ENCODE measurements at places on chromosomes 11 and 22.

DNA sequence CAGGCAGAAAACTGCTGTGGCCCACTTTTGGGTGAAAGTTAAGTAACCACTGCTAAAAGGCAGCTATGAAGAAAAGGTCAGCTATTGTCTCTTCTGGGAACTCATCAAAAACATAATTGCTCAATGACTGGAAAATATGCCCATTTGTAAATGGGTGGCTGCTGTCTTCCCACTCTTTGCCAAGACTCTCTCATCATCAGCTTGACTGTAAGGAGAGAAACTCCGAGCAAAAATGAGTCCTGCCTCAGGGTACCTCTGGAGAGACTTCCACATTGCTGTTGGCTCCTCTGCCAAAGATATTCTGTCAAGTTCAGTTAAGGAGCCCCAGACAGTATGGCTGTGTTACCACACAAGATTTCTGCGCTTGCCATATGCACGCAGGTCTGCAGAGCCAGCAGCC, 138.7 kb downstream of the BBOX1 start:
- DNase-seq = no peak

DNA sequence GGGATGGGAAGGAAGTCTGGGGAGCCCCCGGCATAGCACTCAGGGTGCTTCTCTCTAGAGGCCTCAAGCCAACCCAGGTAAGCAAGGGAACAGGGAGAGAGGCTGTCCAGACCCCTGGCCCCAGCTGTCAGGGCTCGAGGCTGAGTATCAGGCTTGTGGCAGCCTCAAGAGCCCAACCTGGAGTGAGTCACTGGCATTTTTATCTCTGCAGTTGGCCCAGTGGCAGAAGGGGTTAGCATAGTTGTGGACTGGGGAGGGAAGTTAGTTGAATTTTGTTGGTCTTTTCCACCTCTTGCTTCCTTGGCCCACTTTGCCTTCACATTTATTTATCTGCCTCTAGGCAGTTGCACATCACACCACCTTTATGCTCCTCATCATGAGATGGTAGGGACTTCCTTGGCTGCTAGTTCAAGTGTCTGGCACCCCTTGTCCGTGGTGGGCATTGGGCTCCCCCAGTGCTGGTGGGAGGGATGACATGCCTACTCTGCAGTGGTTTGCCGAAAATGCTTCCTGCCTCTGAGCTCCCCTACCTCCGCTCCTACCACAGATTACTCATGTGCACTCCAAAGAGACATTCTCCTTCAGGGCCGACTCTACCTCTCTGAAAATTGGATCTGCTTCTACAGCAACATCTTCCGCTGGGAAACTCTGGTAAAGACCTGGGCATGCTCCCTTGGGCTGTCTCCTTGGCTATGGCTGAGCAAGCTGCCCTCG, 60.1 kb downstream of the SCN3B start:
- no peak for DNase-seq

DNA sequence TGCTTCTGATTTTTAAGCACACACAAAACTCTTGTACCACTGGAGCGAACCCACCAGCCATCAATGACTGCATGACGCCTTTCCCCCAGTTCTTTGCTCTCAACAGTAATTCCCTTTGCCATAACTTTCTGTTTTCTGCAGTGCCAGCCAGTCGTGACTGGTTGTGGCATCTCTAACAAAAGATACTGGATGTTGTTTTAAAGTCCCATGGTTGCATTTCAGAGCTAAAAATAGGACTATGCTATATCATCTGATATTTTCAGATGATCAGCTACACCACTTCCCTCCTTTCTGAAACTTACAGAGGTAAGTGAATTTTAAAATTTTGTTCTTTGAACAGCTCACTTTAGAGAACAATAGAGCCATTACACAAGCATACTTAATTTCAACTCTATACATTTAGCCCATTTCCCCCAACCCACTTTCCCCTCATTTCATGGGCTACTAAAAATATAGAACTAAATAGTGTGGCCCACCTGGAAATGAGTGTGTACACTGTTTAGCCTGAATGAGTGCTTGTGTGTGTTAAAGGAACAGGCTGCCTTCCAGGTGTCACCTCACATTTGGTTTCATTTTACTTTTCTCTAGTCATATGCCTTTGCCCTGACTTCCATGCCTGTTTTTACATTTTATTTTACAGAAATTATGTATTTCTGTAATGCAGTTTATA, 136.9 kb upstream of the ZC3H12C start:
- DNase-seq = no peak

DNA sequence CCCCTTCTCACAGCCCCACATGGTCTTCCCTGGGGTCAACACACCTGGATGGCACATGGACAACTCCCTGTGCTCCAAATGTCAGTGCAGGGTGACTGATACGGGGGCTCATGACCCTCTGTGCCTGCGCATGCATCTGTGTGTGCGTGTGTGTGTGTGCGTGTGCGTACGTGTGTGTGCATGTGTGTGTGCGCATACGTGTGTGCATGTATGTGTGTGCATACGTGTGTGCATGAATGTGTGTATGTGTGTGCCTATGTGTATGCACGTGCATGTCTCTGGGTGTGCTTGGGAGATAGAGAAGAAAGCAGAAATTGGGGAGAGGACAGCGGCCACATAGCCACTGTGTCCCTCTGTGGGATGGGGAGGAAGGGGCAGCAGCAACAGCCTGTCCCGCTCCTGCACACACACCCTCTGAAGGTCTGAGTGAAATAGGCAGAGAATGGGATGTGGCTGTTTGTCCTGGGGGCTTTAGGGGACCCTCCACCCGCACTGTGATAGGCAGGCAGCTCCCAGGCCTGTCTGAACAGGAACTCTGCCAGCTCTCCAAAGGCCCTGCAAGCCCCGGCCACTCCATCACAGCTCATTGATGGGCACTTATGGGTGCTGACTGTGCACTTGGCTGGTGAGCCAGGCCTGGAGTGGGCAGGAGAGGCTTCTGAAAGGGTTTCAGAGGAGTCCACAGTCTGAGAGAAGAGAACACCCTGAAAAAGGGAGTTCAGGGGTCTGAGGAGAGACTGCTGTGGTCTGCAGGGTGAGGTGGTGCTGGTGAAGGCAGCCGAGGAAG, 28.7 kb upstream of the PICK1 start:
- DNase-seq = no peak

GRCh38 chr11:102269927-102270326, 47.4 kb upstream of the BIRC3 start:
- no peak for DNase-seq

- DNase-seq = no peak
Measured at GRCh38 chr11:106614262-106614661, 404.0 kb downstream of the GUCY1A2 start.

GRCh38 chr22:48939441-48940265, 888.0 kb downstream of the BRD1 start:
- DNase-seq = no peak

DNA sequence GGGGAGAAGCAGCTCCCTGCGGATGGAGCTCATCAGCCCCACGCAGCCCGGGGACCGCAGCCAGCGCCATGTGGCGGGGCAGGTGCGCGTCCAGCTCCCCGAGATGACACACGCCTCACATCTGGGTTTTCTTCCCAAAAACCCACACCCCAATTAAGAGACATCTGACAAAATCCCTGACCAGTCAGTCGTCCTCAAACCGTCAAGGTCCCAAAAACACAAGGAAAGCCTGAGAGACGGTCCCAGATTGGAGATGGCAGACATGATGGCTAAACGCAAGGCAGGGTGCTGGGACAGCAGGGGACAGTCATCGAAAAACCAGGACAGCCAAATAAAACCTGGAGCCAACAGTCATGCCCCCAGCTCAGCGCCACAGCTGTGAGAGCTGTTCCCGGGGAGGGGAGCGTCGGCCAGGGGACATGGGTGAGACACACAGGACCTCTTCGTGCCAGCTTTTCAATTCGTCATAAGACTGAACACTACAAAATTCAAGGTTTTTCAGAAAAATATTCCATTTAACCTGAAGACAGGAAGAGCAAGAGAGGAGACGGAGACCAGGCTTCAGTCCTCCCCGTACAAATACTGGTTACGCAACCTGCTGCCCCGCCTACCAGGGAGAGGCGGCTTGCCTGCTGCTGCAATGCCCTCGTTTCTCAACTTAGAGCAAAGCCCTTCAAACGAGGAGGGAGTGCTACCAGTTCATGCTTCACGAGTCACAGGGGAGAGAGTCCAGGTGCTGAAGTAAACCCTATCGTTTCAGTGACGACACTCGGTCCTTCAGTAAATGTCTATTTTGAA, 10.5 kb downstream of the TOLLIP start:
- DNase-seq = no peak

GRCh38 chr11:129323896-129324502, 51.6 kb upstream of the BARX2 start:
- no peak for DNase-seq

- DNase-seq = no peak
Measured at GRCh38 chr22:46213052-46213451, 37.0 kb downstream of the CDPF1 start.

- DNase-seq = no peak
Measured at GRCh38 chr11:59815754-59816153, 5.2 kb upstream of the MRPL16 start.

- DNase-seq = no peak
Measured at GRCh38 chr22:17117890-17118289, 3.3 kb downstream of the TMEM121B start.

DNA sequence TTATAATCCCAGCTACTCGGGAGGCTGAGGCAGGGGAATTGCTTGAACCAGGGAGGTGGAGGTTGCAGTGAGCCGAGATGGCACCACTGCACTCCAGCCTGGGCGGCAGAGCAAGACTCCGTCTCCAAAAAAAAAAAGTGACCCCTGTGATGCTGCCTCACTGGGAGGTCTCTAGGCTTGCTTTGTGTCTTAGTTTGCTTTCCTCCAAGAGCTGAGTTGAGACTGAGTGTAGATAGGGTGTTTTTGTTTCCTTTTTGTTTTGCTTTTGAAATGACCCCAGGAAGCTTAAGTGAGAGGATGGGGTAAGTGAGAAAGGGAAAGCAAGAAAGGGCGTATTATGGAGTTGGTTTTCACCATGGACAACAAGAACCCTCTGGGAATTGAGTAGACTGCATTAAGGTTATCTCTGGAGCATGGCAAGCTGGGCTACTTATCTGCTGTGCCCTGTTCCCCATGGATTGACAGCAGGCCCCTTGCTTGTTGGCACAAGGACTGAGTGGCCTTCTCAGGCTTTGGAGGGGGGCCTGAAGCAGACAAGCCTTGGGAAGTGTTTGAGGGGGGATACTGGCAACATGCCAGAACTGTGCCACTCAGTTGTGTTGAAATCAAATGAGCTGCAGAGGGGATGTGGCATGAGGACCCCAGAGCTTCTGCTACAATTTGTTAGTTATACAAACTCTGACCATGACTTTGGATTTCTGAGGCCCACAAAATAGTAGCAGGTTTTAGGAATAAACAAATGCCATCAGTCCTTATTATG, 300.6 kb upstream of the C11orf87 start:
- no peak for DNase-seq

GRCh38 chr11:70463478-70464255, 65.3 kb downstream of the CTTN start:
- DNase-seq = no peak

DNA sequence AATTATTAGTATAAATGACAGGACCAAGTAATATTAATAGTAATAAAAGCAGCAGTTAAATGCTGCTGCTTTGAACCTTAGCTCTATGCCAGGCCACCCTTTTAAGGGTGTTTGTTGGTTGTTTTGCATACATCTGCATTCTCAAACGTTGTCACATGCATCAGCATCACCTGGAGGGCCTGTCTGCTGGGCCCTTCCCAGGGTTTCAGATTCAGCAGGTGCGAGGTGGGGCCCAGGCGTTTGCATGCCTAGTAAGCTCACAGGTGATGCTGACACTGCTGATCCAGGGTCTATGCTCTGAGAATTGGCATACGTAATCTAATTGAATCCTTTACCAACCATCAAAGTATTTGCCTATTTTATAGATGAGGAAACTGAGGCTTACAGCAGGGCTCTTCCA, 246.5 kb downstream of the CADM1 start:
- no peak for DNase-seq

GRCh38 chr11:93573184-93573583, 30.0 kb upstream of the SMCO4 start:
- DNase-seq = no peak

DNA sequence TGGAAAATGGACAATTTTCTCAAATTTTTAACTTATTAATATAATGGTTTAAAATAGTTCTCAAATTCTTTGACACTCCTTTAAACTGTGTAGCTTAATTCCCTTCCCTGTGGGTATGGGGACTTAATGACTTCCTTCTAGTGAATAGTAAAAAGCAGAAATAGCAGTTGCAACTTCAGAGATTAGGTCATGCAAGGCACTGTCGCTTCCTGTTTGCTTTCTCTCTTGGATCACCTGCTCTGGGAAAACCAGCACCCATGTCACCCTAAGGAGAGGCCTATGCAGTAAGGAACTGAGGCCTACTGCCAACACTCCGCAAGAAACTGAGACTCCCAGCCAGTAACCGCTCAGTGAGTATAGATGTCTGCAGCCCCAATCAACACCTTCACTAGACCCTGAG, 5.5 kb upstream of the PANX3 start:
- DNase-seq = no peak

DNA sequence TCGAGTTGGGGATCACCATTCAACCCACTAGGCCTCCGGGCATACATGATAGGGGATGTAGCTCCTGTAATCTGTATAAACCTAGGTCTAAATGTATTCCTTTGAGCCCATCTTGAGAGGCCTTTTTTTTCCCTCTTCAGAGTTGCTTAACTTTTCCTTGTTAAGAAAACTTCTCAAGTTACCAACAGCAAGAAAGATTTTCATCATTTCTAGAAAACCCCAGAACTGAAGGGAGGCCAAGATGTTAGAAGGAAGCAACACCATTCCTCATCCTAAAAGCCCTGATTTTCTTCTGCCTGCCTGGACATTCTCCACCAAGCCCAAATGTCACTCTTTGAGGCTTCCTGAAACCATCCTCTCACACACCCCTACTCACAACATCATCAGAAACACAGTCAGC, 79.4 kb downstream of the TMPRSS5 start:
- DNase-seq = no peak

- no peak for DNase-seq
Measured at GRCh38 chr11:83464160-83464944, 178.2 kb upstream of the CCDC90B start.

- DNase-seq = no peak
Measured at GRCh38 chr11:104657083-104657482, 241.2 kb downstream of the CASP12 start.

DNA sequence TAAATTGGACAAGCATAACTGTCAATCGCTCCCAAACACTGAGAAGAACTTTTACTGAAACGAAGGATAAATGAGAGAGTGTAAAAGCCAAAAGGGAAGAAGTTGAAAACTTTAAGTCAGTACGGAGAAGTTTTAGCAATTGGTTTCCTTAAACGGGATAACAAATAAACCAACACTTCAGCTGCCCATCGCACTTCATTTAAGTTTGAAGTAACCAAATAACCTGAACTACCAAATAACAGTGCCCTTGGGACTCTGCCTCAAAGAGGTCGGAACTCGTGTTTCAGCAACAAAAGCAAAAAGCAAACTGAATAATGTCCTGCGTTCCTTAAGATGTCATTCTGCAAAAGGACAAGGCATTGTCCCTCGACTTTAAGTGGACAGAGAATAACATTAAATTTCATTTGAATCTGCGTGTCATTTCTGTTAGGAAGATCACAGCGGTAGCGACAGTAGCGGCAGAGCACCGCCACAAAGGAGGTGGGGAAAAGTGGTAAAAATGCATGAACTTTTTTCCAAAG, 127.0 kb upstream of the C11orf58 start:
- no peak for DNase-seq

- no peak for DNase-seq
Measured at GRCh38 chr22:40685406-40685805, 6.1 kb downstream of the MCHR1 start.

GRCh38 chr11:95359756-95360155, 128.8 kb upstream of the SESN3 start:
- DNase-seq = no peak
